ENCODE measurements at places on chromosomes 5 and 9.

- DNase-seq = no peak
These were observed 6.5 kb downstream of the GLIS3 start for GRCh38 chr9:4293293-4293941.

GRCh38 chr5:143261748-143262392, 141.6 kb downstream of the NR3C1 start:
- DNase-seq = no peak

- no peak for DNase-seq
These were observed 12.0 kb downstream of the MAMDC2 start for GRCh38 chr9:70055406-70056210.

- no peak for DNase-seq
These were observed 688.3 kb downstream of the PRR16 start for GRCh38 chr5:121152411-121152810.

- no peak for DNase-seq
These were observed 104.1 kb upstream of the TBC1D2 start for GRCh38 chr9:98359569-98359968.

DNA sequence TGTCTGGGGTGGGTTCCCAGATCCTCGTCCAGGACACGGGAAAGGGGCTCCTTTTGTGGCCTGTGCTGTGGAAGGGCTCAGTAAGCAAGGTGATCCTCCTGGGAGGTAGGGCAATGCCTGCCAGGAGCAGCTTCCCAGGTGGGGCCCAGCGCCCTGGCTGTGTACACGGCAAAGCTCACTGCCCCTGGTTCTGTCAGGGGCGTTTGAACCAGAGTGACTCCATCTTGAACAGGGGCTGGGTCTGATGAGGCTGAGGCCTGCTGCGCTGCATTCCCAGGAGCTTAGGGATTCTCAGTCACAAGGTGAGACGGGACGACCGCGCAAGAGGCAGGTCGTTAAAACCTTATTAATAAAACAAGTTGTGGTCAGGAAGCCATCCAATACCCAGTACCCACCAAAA, 19.9 kb upstream of the SLC12A7 start:
- DNase-seq = no peak

- DNase-seq = no peak
These were observed 217.7 kb upstream of the EDIL3 start for GRCh38 chr5:84602371-84602771.

DNA sequence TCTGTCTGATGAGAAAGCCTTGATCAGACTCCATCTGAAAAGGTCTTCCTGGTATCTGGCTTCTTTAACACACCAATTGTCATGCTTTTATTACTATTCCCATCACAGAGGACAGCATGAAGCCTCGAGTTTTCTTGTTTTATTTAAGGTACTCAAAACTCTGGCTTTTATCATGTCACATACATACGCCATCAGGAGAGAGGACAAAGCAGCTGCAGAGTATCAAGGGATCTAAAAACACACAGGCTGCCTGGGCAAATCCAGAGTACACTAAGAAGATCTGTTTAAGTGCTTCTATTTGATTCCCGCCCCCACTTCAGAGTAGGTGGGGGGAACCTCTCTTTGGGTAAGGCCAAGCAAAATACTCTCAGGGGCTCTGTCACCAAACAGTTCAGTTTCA, 277.2 kb downstream of the SPOCK1 start:
- DNase-seq = peak; percentile 15

DNA sequence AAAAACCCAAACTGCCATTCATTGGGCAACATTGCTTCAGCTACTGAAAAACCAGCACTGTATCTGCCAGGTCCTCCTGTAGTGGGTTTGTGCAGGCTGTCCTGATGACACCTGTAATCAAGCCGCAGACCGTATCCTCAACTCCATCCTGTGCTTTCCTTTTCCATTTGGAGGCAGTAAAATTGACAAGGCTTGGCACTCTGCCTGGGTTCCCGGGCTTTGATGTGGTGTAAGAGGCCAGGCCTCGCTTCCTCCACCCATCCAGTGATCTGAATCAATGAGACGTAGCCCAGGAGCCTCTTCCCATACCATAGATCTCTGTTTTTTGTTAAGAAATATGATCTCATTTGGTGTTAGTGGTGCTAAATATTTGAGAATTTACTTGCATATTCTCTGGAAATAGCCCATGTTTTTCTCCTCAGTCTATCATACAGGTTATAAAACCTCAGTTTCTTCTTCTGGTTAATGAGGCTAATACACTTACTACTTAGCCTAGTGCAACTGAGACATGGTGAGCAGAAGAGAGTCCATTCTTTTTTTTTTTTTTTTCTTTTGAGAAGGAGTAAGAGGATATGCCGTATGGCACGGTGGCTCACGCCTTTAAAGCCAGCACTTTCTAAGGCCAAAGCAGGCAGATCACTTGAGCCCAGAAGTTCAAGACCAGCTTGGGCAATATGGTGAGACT, 34.8 kb downstream of the LSM11 start:
- DNase-seq = peak; percentile 43

- DNase-seq = no peak
These were observed 605.0 kb downstream of the MTRR start for GRCh38 chr5:8473827-8474568.

GRCh38 chr5:39200081-39200480, 19.3 kb downstream of the FYB1 start:
- no peak for DNase-seq

GRCh38 chr5:82364497-82364896, 86.3 kb upstream of the RPS23 start:
- DNase-seq = peak; percentile 33

- no peak for DNase-seq
These were observed 128.8 kb downstream of the FSTL4 start for GRCh38 chr5:133483406-133484090.

DNA sequence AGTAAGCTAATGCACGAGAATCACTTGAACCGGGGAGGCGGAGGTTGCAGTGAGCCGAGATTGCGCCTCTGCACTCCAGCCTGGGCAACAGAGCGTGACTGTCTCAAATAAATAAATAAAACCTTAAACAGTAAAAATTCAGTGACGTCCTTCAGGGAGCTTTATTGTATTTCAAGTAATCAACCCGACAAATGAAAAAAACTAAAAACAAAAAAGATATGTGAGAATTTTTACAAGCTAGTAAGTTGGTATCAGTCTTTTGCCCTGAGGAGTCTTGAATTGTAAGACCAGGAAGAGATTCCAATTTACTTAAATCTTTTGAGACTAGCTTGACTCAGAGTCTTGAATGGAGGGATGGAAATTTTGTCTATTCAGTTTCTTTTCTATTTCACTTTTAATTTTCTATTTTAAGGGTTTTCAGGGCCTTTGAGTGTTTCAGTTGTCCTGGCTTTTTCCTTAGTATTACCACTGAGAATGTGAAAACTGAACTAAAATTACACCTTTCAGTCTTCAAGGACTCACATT, 126.0 kb upstream of the DHFR start:
- DNase-seq = no peak

- no peak for DNase-seq
These were observed 7.0 kb downstream of the DMGDH start for GRCh38 chr5:79062436-79062835.

GRCh38 chr9:124551472-124552272, 44.5 kb upstream of the NR5A1 start:
- DNase-seq = peak; percentile 66

DNA sequence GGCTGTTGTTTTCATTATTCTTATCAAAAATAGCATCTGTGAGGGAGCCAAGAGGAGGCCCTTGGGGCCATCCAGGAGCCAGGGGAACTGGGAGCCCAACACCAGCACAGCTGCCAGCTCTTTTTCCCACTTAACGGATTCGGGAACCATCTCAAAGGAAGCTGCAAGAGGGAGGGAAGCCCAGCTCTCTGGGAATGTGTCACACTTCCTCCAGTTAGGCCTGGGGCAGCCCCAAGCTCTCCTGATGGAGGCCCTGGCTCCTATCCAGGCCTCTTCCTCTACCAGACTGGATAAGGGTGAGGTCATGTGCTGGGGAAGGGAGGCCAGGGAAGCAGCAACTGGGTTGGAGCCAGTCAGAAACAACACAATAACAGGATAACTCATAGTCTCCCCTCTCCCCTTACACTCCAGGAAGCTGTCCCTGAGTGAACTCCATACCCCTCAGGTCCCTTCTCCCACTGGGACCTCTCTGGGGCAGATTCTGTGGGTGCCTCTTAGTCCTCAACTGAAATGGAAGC, 12.7 kb downstream of the CSF2 start:
- DNase-seq = peak; percentile 59

GRCh38 chr9:121133104-121133816, 58.5 kb downstream of the CNTRL start:
- DNase-seq = no peak

DNA sequence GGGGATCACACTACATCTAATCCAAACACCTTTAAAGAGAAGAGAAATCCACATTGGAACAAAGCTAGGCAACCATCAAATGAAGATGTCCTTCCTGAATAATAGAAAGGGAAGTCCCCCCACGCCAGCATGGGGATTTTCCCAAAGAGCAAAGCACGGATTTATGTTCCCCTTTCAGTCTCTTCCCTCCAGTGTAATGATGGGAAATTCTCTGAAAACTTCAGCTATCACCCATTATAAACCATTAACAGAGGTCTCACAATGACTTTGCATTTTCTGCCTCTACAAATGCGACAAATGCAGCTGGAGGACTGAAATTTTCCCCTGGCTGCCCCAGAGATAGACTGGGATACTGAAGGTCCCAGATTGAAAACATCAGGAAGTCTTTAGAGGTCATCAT, 368.7 kb downstream of the EFNA5 start:
- no peak for DNase-seq

- DNase-seq = peak; percentile 41
These were observed 52.6 kb upstream of the ARAP3 start for GRCh38 chr5:141734501-141735229.

DNA sequence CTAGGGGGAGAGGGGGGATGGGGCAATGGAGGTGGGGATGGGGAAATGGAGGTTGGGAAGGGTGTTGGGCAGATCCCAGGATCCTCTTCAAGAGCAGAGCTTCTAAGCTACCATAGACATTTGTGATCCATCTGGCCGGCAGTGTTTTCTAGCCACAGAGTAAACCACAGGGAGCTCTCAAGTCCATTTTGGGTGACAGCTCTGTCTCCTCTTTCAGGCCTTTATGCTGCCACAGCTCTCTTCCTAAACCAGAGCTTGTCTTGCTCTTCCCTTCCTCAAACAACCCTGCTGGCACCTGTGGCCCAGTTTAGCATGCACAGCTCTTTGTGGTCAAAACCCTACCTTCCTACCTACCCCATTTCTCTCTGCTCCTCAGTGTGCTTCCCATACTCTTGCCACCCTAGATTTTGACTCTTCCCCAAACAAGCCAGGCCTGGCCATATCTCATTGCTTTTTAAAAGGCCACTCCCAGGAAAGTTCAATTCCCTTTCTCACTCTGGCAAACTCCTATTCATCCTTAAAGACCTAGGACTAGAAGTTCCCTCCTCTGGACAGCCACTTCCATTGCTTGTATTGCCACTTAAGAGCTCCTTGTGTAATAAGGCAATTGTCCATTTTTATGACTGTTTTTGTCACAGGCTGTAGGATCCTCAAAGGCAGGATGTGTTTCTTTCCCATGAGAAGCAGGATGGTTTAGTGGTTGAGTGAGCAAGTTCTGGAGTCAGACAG, 84.3 kb upstream of the PANK3 start:
- no peak for DNase-seq

GRCh38 chr5:43190755-43191603, 1.0 kb upstream of the NIM1K start:
- DNase-seq = no peak

DNA sequence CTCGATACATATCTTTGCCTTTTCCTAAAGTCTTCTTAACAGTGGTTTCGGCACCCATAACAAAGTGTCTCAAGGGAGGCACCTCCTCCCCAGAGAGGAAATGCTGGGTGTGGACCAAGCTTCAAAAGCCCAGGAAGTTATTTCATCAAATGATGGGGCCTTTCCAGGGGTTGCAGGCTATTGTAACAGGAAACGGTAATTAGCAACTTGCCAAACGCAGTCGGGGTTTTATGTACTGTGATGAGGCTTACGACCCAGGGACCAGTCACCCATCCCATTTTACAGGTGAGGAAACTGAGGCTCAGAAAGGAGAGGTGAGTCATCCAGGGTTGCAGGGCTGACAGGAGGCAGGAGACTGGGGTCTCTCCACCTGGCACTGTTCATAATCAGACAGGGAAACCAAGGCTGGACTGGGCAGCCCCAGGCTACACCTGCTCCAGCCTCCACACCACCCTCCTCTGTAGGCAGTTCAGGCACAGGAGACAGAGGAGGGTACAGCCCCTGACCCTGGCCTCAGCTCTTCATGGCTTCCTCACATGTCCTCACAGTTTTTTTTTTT, 30.0 kb upstream of the SUSD3 start:
- no peak for DNase-seq

- DNase-seq = no peak
These were observed 539 bp downstream of the ARRDC3 start for GRCh38 chr5:91382530-91383026.

- no peak for DNase-seq
These were observed 9.4 kb downstream of the RXRA start for GRCh38 chr9:134335486-134336220.

DNA sequence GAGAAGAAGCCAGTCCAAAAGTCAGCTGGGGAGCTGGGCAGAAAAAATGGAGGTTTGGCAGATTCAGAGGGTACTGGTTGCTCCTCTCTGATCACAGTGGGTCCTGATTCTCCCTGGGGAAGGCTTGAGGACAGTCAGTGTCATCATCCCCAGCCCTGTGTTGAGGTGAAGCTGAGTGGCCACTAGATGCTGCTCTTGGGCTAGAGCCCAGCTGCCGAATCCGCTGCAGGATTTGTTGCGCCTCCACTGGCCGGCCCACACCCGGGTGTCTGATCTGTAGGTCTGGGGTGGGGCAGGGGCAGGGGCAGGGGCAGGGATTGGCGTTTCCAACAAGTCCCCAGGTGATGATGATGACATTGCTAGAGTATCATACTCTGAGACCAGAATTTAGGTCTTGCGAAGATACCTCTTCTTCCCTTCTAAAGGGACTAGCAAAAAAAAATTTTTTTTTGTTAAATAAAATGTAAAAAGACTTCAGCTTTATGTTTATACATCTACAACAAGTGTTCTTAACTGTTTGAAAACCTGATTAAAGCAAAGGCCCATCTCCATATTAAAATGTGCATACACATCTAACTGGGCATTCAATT, 106.8 kb downstream of the PDE6A start:
- peak; percentile 88 for DNase-seq

DNA sequence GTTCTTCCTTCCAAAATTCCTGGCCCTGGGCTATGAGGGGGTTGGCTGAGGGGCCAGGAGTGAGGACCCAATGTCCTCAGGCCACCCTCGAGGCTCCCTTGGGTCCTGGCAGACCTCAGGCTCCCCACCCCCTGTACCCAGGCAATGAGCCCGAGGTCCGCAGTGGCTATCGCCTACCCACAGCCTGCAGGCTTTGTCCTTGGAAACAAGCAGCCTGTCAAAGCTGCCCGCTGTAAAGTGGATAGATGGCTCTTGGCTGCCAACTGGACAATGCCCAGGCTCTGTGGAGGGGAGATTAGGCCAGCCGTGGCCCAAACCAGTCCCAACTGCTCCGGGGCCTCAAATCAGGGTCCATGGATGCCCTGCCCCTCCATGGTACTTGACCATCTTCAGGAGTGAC, 2.2 kb upstream of the ADGRD2 start:
- DNase-seq = no peak

DNA sequence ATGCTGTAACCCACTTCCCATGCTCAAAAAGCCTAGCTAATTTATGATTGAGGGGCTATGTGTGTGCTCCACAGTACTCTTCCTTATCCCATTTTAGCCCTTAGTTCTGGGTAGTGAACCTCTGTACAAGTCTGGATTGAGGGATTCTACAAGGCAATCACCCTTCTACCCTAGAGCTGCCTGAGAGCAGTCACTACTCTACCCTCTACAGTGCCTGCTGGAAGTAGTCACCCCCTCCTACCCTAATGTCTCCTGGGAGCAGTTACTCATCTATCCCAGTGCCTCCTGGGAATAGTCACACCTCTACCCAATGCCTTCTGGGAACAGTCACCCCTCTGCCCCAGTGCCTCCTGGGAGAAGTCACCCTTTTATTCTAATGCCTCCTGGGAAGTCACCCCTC, 150.6 kb downstream of the ATP10B start:
- DNase-seq = no peak
